ENCODE measurements at places on chromosomes 7 and 10. TPM values are rescaled to one million over a fixed set of nuclear protein-coding genes. Genes with fewer than 3 reads are reported as not detected.

The FAM25G gene
- not detected for total RNA-seq

GRCh38 chr10:84541289-84541637 is 212.9 kb downstream of the CCSER2 start:
- DNase-seq = no peak

GRCh38 chr10:97891497-97892167 is 42.0 kb downstream of the GOLGA7B start:
- DNase-seq = no peak

- DNase-seq = no peak
Observed at GRCh38 chr10:70911386-70911785, 23.0 kb upstream of the PCBD1 start.

DNA sequence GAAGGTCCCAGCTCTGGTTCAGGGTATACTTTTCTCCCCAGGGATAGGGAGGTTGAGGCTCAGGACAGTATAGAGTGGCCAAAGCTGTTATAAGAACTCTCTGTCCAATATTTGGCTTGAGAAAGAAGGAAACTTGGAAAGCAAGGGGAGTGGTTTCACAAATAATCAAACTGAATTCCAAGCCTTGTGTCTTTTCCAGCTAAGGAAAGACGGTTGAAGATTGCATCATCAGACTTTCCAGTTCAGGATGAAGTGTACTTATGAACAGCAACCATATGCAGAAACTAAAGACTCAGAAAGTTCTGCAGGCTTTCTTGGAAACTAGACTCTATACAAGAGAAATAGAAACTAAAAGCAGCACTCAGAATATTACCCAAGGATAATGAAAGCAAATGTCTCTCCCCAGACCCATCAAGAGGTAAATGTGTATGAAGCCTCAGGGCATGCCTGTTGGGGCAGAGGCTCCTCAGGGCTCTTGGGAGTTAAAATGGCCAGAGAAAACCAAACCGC is 46.4 kb downstream of the RAMP3 start:
- no peak for DNase-seq

The ZNF503 gene
- total RNA-seq = 9.6 TPM

DNA sequence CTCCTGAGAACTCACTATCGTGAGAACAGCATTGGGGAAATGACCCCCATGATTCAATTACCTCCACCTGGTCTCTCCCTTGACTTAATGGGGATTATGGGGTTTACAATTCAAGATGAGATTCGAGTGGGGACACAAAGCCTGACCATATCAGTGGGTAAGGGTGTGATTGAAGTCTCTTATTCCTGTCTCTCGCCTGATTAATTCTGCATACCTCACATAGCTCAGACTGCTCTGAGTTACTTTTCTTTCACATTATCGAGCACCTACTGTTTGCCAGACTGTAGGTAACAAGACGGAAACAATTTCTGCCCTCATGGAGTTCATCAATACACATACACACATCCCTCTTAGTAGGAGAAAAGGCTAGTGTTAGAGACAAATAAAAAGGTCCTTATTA is 25.0 kb downstream of the CISD1 start:
- DNase-seq = no peak

DNA sequence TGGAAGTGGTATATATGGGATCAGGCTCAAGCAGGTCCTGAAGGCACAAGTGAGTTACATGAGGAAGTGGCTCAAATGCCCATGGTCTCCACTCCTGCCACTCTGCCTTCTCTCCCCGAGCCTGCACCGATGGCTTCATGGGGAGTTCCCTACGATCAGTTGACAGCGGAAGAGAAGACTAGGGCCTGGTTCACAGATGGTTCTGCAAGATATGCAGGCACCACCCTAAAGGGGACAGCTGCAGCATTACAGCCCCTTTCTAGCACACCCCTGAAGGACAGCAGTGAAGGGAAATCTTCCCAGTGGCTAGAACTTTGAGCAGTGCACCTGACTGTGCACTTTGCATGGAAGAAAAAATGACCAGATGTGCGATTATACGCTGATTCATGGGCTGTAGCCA is 95.3 kb downstream of the HOXA1 start:
- DNase-seq = no peak

The NPSR1 gene
- total RNA-seq = not detected

The SLC26A3 gene
- total RNA-seq = not detected

The BHLHA15 gene
- 1.8 TPM for total RNA-seq

DNA sequence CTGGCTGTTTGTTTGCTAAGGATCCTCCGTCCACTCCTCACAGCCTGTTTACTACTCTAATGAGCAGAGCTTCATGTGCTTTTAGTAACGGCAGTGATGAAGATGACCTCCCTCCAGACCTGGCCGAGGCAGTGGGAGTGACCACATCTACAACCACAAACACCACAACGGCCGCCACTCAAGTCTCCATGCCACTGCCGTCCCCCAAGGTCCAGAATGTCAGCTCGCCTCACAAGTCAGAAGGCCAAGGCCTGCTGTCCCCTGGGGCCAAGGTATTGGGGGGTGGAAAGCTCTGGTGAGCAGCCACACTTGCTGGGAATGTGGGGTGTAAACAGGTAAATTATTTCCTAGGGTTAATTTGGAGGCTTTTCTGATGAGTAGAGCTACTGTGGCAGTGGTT is 926.4 kb downstream of the IPMK start:
- DNase-seq = no peak

DNA sequence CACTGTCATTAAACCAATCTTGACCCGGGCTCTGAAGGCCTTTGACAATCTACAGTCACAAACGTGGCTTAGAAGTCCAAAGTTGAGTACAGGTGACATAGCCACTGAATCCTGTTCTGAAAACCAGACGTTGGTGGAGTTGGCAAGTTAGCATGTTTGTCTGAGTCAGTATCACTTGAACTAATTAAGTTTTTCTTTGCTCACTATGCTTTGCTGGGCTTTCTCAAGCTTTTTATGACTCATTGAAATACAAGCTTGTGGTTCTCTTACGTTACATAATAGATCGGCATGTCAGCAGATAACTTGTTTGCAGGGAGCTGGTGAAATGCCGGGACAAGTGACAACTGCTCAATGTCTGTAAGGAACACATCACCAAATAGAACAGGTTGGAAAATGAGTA is 53.8 kb downstream of the ARL5B start:
- peak; percentile 92 for DNase-seq

The MALRD1 gene
- total RNA-seq = 0.06 TPM

The ITIH5 gene
- not detected for total RNA-seq

- DNase-seq = no peak
Observed at GRCh38 chr10:132480356-132480755, 57.2 kb upstream of the INPP5A start.

GRCh38 chr10:60732198-60732806 is 46.0 kb upstream of the CDK1 start:
- DNase-seq = no peak

DNA sequence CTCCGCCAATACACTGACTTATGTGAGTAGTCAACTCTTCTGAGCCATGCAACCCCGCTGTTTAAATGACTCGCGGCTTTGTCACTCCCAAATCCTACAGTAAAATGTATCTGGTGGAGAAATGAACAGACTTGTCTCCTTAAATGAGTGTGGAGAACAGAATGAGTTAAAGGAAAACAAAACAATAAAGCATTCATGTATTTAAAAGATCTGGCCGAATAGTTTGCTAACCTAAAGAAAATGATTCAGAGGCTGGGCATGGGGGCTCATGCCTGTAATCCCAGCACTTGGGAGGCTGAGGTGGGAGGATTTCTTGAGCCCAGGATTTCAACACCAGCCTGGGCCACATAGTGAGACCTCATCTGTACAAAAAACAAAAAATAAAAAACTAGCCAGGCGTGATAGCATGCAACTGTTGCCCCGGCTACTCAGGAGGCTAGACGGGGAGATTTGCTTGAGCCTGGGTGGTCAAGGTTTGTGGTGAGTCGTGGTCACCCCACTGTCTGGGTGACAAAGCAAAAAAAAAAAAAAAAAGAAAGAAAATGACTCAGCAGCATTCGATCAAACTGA is 86.5 kb upstream of the PFKP start:
- no peak for DNase-seq

The CASP2 gene
- 18.7 TPM for total RNA-seq

GRCh38 chr10:93245779-93246178 is 172.1 kb downstream of the CYP26A1 start:
- DNase-seq = no peak

DNA sequence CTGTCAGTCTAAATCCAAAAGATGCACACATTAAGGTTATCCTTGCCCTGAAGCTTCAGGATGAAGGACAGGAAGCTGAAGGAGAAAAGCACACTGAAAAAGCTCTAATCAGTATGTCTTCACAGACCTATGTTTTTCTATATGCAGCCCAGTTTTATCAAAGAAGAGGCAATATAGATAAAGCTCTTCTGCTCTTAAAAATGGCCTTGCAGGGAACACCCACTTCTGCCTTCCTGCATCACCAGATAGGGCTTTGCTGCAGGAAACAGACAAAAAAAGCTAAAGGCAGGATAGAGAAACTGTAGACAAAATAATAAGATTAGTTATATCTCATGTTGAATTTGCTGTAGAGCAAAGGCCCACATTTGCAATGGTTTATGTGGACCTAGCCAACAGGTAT is 14.9 kb upstream of the IFIT1B start:
- no peak for DNase-seq

The ZNF775 gene
- 8.6 TPM for total RNA-seq

GRCh38 chr7:29013931-29014330 is 55.8 kb upstream of the TRIL start:
- DNase-seq = no peak

DNA sequence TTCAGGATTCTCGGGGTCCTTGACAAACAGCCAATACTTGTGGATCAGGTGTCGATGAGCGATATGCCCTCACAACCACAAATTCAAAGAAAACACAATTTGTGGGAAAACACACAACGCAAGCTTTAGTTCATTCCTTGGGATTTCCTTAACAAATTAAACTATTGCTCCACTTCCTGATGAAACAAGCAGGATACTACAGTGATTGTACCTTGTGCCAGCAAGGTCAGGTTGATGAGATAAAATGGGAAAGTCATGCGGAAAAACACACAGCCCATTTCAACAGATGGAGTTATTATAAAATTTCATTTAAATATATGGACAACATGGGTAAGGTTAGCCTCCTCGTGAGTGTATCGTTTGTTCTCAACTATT is 8.8 kb upstream of the RHOBTB1 start:
- DNase-seq = no peak

GRCh38 chr7:45915606-45916005 is 5.5 kb downstream of the IGFBP3 start:
- no peak for DNase-seq

The CASP7 gene
- total RNA-seq = 29.0 TPM

The CFAP70 gene
- 0.14 TPM for total RNA-seq

GRCh38 chr10:78511324-78512204 is 477.9 kb downstream of the RPS24 start:
- no peak for DNase-seq
